NCI-H2171 treated with DMSO at 0.1 percent for 48 hours (cell line): ENCODE measurements at places on chromosomes 1 and 21.

- no peak for DNase-seq
These were observed 158.7 kb downstream of the NTPCR start for GRCh38 chr1:233109096-233109495.

- DNase-seq: no peak
These were observed 81.6 kb upstream of the IFFO2 start for GRCh38 chr1:19038096-19038495.

- DNase-seq: no peak
These were observed 62.1 kb downstream of the LRRN2 start for GRCh38 chr1:204623365-204623893.

DNA sequence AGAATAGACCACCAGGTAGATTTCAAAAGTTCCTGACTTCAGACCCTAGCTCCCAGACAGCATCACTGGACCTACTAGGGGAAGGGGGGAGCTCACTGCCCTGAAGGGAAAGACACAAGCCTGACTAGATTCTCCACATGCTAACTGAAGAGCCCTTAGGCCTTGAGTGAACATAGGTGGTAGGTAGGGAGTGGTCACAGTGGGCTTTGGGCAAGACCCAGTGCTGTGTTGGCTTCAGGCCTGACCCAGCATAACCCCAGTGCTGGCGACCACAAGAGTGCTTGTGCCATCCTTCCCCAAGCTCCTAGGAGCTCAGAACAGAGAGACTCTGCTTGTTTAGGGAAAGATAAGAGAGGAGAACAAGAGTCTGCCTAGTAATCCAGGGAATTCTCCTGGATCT lies 51.1 kb upstream of the ACADM start:
- no peak for DNase-seq

DNA sequence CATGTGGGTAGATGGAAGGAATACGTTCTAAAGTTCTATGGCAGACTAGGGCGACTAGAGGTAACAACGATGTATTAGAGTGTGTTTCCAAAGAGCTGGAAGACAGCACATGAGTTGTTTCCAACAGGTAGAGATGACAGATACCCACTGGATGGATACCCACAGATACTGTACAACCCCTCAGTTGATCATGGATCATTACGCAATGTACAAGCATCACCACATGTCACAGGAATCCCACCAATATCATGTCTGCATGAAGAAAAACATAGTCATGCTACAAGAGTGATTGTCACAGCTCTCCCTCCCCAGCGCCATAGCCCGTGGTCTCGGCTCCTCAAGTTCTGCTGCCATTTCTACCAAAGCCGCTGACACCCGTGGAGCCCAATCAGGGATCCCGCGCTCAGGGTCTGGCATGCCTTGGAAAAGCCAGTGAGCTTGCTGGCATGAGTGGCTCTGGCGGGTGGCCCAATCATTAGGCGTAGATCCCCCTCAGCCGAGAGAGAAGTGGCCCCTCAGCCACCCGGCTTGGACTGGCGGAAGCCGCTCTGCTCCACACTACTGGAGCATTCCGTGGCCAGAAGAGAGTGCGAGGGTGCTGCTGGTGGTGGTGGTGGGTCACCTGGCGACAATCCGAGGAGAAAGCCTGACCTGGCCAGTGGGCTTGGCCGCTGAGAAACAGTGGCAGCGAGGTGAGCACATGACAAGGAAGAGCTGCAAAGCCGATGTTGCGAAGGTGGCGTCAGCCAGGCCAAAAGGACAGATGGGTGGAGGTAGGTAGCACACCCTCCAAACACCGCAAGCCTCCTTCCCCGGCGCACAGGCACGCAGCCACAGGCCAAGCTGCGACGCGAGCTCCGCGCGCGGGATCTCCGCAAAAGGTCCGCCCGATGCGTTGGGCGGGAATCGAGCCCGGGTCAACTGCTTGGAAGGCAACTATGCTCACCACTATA lies 65.7 kb upstream of the FCGR2A start:
- DNase-seq: no peak

GRCh38 chr1:92465256-92465647 lies 21.5 kb downstream of the GFI1 start:
- DNase-seq: no peak

DNA sequence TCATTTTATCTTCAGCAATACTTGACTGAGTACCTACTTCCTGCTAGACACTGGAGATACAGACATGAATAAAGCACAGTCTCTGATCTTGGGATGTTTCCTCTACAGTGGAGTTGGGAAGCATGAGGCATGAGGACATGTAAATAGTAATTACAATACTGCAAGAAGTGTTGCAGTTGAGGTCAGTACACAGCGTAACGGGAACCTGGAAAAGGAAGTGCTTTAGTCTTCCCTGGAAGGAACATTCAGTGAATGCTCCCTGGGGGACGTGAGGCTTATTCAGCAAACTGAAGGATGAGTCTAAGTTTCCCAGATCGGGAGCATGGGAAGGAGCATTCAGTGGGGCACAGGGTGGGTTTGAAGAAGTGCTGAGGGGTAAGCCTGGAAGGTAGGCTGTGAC lies 112.4 kb downstream of the PIK3R3 start:
- no peak for DNase-seq

- no peak for DNase-seq
These were observed 29.2 kb downstream of the NID1 start for GRCh38 chr1:236035681-236036101.

DNA sequence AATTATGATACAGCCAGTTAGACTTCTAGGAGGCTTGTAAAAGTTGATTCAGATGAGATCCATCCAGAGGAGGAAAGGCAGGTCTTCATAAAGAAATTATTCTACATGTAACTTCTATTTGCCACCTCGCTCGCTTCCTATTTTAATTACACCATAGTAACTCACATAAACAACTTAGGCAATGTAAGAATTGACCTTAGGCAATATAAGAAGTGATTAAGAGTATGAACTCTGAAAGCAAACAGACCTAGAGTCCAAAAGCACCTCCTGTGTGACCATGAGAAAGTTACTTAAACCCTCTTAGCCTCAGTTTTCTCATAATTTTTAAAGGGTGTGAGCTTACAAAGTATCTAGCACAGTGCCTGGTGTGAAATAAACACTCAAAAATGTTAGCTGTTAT lies 192.7 kb upstream of the NFIA start:
- DNase-seq: no peak

DNA sequence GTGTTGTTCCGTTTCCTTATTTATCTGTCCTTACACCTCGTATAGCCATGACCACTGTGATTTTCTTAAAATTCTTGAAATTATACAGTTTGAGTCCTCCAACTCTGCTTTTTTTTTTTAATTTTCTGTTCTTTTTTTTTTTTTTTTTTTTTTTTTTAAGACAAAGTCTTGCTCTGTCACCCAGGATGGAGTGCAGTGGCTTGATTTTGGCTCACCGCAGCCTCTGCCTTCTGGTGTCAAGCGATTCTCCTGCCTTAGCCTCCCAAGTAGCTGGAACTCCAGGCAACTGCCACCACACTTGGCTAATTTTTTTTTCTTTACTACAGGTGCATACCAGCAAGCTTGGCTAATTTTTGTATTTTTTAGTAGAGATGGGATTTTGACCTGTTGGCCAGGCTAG lies 48.9 kb downstream of the DIP2A start:
- DNase-seq: no peak

DNA sequence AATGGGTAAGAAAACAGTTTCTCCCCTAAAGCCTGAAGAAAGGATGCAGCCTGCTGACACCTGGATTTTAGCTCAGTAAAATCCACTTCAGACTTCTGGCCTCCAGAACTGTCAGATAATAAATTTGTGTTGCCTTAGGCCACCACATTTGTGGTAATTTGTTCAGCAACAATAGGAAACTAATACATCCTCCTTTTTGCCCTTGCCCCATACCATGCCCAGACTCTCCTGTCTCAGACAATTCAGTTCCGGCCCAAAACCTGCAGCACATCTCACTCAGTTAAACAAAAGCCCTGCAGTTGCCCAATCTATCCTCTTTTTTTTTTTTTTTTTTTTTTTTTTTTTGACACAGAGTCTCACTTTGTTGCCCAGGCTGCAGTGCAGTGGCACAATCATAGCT lies 25.8 kb downstream of the SMIM12 start:
- DNase-seq: no peak

GRCh38 chr1:53278298-53278725 lies 40.0 kb upstream of the MAGOH start:
- DNase-seq: peak; percentile 62

DNA sequence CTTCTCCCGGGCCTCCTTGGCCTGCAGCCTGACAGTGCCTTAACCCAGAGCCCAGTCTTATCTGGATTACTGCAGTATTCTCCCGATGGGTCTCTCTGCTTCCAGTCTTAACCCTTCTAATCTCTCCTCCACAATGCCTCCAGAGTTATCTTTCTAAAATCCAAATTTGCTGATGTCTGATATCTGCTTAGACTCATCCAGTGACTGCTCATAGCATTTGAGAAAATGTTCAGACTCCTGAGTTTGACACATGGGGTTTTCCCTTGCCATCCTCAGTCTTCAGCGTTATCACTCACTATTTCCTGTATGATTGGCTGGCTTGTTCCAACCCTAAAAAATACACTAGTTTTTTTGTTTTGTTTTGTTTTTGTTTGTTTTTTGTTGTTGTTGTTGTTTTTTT lies 102.0 kb downstream of the FMN2 start:
- no peak for DNase-seq

- DNase-seq: no peak
These were observed 21.6 kb downstream of the URB1 start for GRCh38 chr21:32370998-32371766.

GRCh38 chr21:26188422-26188821 lies 17.9 kb upstream of the APP start:
- DNase-seq: no peak

GRCh38 chr1:80441664-80442063 lies 1359.1 kb upstream of the ADGRL2 start:
- DNase-seq: no peak

GRCh38 chr1:114353262-114353661 lies 157.7 kb downstream of the TRIM33 start:
- peak; percentile 94 for DNase-seq

- no peak for DNase-seq
These were observed 154.2 kb upstream of the RUNX1 start for GRCh38 chr21:35203093-35203977.

- no peak for DNase-seq
These were observed 99.4 kb downstream of the SMYD2 start for GRCh38 chr1:214380396-214380795.

DNA sequence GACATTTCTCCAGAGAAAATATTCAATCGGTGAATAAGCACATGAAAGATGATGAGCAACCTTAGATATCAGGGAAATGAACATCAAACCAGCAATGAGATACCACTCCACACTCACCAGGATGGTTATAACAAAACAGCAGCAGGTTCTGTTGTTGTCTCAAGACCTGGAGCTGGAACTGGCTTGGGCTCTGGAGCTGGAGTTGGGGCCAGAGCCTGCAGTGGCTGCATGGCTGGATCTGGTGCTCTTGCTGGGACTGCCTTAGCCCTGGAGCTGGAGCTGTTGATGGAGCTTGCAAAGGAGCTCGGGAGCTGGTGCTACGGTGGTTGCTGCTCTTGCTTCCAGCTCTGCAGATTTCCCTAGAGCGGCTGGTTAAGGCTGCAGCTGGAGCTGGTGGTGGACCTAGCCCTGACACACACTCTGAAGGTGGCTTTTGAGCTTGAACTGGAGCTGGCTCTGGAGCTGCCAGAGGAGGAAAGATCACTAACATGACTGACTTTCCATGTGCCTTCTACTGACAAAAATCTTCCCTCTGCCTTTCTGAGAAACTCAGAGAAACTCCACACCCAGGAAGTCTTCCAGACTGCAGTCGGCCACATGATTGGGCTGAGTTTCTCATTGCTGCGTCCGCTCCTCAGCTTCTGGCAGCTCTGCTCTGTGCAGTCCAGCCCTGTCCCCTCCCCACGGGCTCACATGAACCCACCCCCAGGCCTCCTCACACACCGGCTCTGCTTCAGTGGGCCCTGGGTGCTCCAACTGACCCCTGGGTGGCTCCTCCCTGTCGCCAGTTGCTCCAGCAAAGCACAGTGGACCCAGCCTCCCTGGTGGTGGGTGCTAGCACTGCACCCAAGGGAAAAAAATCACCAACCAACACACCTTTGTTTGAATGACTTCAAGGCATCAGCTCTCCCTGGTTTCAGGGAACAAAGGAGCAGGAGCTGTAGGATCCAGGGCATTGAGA lies 139.1 kb upstream of the FMN2 start:
- DNase-seq: no peak

DNA sequence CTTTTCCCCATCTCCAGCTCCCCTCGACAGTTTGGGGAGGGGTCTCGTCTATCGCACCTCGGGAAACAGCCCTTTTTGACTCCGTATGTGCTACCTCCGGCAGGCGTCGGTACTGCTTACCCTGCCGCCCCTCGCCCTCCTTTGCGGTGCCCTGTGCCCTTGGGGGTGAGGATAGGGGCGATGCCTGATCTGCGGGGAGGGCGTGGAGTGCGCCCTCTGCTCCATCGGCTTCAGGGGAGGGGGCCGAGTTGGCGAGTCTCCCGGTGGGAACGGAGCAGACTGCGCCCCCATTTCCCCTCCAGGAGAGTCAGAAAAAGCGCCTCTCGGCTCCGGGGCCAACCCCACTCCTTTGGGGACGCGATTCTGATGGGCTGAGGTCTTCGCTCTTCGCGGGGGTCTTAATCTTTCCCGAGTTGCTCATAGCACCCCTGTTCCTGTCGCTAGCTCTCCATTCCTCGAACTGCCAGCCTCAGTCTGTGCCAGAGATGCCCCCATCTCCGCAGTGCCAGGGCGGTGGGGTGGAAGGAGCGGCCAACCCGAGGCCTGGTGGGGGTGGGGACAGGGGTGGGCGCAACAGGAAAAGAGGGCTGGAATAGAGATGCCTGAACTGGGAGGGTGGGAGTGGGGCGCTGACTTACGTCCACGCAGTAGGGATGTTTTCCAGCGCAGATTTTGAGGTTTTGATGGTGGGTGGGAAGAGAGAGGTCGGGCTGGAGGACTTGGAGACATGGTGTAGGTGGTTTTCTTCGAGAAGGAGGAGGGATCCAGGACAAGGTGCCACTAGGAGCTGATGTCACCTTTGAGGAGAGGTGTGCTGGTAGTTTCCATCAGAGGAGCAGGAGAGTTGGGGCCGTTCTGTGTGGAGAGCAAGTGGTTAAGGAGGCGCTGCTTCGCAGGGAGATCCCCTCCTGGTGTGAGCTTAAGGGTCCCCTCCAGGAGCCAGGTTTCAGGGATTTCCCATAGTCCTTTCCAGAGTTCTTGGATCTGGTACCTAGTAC lies 674 bp downstream of the PPFIA4 start:
- DNase-seq: no peak

GRCh38 chr1:21436488-21437340 lies 3.2 kb upstream of the NBPF3 start:
- DNase-seq: no peak

GRCh38 chr1:20279509-20279908 lies 11.2 kb upstream of the VWA5B1 start:
- no peak for DNase-seq

- DNase-seq: no peak
These were observed 10.4 kb downstream of the SLC30A10 start for GRCh38 chr1:219917851-219918466.
